AG04450 (cell line): ENCODE measurements at places on chromosomes 16 and 17. TPM values are rescaled to one million over a fixed set of nuclear protein-coding genes. Genes with fewer than 3 reads are reported as not detected.

TAX1BP3 gene
- polyA plus RNA-seq: 163 and 178 TPM in 2 replicates

ABI3 gene
- polyA plus RNA-seq: 0.12 and 0.21 TPM in 2 replicates

TEKT1 gene
- not detected in 2 replicates for polyA plus RNA-seq

SMIM36 gene
- polyA plus RNA-seq: not detected in 2 replicates

OMG gene
- 1.5 and 1.8 TPM in 2 replicates for polyA plus RNA-seq

HOXB5 gene
- polyA plus RNA-seq: 9.4 and 9.8 TPM in 2 replicates

MYH8 gene
- not detected in 2 replicates for polyA plus RNA-seq

NGFR gene
- not detected in 2 replicates for polyA plus RNA-seq

DNAH9 gene
- not detected in 2 replicates for polyA plus RNA-seq

TPSB2 gene
- polyA plus RNA-seq: not detected in 2 replicates

KRTAP4-1 gene
- not detected in 2 replicates for polyA plus RNA-seq

NPIPB2 gene
- polyA plus RNA-seq: 5.2 and 5.8 TPM in 2 replicates

NT5C gene
- 22.6 and 27.9 TPM in 2 replicates for polyA plus RNA-seq

GTF3C1 gene
- 40.2 and 44.6 TPM in 2 replicates for polyA plus RNA-seq

TMEM114 gene
- not detected in 2 replicates for polyA plus RNA-seq

TERB1 gene
- polyA plus RNA-seq: not detected in 2 replicates

GNGT2 gene
- 0.16 and 0.21 TPM in 2 replicates for polyA plus RNA-seq
